ENCODE measurements at places on chromosomes 3 and 15. TPM values are rescaled to one million over a fixed set of nuclear protein-coding genes. Genes with fewer than 3 reads are reported as not detected.

GRCh38 chr3:23252122-23252521 is 49.0 kb downstream of the UBE2E2 start:
- no peak for DNase-seq

GRCh38 chr15:74375303-74375693 is 7.9 kb upstream of the CYP11A1 start:
- peak; percentile 85 for DNase-seq

DNA sequence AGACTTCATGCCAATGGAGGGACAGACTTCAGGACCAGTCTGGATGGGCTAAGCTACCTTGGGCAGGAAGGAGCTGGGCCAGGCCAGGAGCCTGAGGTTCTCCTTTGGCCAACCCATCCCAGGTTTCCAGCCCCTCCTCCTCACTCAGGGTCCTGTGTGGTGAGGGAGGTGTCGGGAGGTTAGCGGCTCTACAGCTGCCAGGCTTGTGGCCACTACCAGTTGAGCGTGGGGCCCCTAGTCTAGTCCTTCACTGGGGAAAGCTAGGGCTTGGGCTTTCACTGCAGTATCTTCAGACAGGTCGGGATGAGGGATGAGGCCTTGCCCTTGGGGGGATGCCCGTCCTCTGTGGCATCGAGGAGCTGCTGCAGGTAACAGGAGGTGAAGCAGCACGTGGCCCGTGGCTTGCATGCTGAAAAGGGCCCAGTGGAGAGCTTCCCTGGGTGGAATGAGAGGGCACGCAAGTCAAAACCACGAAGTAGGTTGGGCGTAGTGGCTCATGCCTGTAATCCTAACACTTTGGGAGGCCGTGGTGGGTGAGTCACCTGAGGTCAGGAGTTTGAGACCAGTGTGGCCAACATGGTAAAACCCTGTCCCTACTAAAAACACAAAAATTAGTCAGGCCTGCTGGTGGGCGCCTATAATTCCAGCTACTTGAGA is 8.5 kb upstream of the FANCD2 start:
- no peak for DNase-seq

GRCh38 chr3:42581400-42581708 is 413 bp downstream of the SEC22C start:
- no peak for DNase-seq

DNA sequence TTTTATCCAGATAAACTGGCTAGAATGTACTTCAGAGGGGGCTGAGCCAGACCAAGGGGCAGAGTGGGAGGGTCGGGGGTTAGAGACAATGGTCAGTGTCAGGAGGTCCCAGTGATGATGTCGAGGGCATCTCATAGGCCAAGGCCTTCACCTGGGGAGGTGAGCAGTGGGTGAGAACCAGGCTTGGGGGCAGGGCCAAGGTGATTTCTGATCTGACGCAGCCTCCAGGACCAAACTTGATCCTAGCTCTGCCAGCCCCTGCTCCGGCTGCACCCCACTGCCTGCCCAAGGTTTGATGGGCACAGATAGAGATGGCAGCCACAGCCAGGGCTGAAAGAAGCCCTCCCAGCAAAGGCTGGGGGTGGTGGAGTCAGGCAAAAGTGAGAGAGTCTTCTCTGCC is 14.9 kb downstream of the XYLB start:
- no peak for DNase-seq

DNA sequence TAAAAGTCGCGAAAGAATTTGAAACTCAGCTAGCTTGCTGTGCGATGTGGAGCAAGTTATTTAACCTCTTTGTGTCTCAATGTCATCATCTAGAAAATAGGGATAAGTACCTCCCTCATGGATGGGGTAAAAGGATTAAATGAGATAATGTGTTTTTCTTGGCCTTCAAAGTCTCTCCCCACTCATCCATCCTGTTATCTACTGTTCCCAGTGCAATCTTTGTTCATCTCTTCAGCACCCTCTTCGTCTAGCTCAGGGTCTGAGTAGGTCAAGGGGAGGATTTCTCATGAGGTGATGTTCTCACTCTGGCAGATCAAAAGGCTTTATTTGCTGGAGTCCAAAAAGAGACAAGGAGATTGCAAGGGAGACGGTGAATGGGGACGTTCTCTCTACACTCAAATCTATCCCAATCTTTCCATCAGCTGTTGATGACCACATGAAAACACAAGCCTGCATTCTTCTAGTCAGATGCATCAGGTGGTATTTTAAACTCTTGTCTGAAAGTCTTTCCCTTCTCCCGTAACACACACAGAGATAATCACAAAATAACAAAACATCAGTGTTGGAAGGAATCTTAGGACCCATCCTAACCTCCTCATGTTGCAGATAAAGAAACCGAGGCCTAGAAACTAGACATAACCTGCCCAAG is 1.3 kb downstream of the MESD start:
- DNase-seq, result no peak

- DNase-seq, result no peak
These were observed 66.9 kb downstream of the SEMA5B start for GRCh38 chr3:122960652-122961051.

DNA sequence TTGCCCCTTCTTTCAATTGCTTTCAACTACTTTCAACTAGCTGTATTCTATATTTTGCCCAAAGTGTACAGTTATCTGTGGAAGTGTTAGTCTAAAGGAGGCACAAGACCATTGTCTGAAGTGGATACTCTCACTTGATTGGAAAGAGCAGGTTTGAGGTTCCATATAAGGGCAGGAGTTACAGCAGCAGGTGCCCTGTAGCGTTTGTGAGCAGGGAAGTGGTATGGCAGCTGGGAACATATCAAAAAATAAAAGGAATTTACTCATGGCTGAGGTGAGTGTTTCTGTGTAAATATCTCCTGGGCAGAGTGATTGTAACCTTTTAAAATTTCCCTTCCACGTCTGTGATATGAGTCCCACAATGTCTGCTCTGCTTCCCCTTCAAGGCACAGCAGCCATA is 38.5 kb upstream of the DNAJC13 start:
- DNase-seq, result no peak

- DNase-seq, result no peak
These were observed 240.6 kb upstream of the NAALADL2 start for GRCh38 chr3:174618368-174619080.

The DUOXA2 gene
- total RNA-seq, result not detected

- DNase-seq, result no peak
These were observed 7.2 kb downstream of the ARID3B start for GRCh38 chr15:74548241-74548640.

The SLC6A1 gene
- total RNA-seq, result 0.57 TPM

GRCh38 chr3:152281133-152281713 is 12.5 kb downstream of the MBNL1 start:
- DNase-seq, result no peak

DNA sequence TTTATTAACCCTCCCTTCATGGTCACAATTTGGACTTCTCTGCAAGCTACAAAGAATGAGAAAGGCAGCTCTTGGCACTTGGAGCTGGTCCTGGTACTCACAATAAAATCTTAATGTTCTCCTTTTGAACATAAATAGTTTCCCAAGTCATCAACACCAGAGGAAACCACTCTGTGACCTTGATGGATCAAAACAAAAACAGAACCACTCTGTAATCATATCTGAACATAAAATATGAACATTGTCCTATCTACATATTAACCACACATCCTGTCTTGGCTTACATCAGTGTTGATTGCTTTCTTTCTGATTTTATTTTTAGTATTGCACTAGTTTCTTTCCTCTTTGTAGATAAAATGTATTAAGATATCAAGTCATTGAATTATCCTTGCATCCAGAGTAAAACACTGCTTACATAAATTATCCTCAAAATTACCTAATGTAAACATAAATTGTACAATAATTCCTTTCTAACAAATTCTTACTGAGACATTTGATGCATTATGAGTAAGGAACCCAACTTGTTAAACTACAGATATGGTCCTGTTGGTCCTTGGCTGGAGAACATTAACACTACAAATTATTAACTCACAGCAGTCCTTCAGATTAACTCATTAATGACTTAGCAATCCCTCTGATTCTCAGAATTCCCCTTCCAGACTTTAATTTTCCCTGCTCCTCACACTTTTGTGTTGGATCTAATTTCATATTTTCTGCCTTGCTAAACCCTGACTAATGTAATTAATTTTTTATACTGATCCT is 860.5 kb downstream of the DIPK2A start:
- no peak for DNase-seq

- no peak for DNase-seq
These were observed 945.1 kb downstream of the IGSF11 start for GRCh38 chr3:118089563-118089962.

- no peak for DNase-seq
These were observed 42.7 kb downstream of the THBS1 start for GRCh38 chr15:39623529-39623931.

The MUC13 gene
- not detected for total RNA-seq

DNA sequence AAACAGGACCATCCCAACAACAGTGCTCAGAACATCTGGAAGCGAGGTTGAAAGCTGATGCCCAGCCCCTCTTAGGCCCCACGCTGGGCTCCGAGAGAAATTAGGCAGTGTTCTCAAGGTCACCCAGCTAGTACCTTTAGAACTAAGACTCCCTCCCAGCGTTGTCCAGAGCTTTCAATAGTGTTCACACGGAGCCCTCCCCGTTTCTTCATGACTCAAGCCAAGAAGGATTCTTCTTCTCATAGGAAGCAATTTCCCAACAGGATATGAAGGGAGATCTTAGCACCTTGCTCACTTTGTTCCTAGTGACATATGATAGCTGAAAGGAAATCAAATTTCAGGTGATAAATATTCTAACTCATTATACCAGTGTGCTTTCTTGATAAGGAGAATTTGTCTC is 244.2 kb upstream of the ST8SIA2 start:
- no peak for DNase-seq

GRCh38 chr15:74789741-74790079 is 7.8 kb downstream of the CSK start:
- no peak for DNase-seq

DNA sequence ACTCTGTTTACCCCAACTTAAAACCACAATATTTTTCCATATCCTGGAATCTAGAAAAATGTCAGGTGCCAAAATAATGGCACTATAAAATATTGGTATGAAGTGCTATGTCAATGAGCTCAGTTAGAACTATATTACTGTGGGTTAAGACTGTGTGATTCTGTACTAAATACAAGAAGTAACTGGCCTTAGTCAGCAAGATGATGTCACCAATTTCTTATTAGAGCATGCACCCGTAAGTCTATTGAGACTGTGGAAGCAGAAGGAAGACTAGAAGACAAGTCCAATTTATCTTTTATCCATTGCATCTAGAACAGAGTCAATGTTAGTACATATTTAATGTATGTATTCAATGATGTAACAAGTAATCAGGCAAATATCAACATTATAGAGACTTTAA is 25.0 kb downstream of the LRRC58 start:
- no peak for DNase-seq

DNA sequence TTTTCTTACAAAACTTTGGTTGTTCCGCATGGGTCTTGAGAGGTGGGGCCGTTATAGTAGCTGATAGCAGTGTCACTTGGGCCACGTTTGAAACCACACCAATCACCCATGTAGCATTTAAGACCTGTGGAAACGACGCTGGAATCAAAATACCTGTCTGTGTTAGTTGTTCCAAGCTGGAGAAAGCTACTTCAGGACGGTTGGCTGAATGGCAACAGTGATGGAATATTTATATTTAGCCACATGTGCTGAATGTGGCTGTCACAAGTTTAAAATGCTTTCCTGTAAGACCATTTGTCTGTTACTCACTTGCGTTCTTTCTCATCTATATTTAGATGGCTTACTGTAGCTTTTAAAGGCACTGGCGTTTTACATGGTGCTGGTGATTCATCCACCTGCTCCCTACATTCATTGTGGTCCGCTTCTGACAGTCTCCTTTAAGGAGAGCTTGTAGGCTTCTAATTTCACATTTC is 1.4 kb downstream of the DNAJA4 start:
- no peak for DNase-seq

The C3orf20 gene
- not detected for total RNA-seq

DNA sequence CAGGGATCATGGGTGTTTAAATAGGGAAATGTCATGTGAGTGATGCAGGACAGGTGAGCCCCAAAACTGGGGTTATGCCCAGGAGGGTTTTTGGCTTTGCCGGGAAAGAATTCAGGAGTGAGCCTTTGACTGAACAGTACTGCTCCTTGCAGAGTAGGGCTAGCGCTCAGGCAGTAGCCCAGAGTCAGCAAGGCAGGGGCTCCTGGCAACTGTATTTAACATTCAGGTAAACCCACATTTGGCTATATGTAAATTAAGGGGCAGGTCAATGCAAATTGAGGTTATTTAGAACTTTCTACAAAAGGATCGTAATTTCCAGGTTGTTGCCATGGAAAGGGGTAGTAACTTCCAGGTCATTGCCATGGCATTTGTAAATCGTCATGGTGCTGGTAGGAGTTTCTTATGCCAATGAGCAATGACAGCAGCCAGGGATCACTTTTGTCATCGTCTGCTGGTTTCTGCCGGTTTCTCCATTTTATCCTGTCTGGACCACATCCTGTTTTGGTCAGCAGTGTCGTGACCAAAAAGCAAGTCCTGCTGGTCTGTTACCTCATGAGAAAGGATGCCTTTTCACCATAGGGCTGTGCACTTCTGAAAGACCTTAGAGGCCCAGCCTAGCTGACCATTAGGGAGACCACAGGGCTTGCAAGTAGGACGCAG is 24.3 kb downstream of the MTHFS start:
- no peak for DNase-seq

DNA sequence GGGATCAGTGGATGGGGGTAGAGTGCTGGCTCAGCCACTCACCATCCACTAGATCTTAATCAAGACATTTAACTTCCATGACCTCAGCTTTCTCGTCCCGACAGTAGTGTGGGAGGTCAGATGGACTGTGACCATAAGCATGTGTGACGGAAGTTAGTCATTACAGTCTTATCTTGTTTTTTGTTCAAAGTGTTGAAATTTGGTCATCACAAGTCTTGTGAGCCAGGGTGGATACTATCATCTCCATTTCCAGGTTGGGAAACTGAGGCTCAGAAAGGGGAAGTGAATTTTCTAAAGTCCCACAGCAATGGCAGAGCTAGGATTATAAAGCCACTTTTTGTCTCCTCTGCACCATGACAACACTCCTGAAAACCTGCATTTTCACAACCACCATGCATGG is 32.0 kb upstream of the ITGA11 start:
- DNase-seq, result no peak

GRCh38 chr3:132570016-132570415 is 27.1 kb upstream of the ACKR4 start:
- DNase-seq, result no peak

DNA sequence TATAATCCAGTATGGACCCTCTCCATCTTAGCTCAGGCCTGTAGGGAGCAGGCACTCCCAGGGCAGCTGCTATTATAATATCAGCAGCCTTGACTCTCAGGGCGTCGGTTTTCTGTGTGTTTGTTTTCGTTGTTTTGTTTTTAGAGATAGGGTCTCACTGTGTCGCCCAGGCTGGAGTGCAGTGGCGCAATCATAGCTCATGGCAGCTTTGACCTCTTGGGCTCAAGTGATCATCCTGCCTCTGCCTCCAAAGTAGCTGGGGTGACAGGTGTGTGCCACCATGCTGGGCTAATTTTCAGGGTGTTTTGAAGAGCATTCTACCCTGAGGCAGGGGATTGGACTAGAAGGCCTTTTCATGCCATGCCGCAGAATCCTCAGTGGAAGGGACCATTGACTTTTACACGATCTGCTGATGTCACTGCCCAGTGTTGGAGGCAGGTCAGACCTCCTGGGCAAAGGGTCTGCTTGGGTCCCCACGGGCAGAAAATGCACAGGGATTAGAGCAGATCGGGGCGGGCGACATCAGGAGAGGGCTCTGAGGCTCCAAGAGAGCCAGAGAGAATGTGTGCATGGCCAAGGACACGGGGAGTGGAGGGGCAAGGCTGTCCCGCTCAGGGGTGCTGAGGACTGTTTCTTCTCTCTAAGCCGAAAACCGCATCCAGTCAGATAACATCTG is 7.8 kb downstream of the MELTF start:
- no peak for DNase-seq

The BFSP2 gene
- not detected for total RNA-seq

Measured in Right ventricle myocardium inferior (tissue), 1 donor.